ENCODE measurements at places on chromosomes 16 and 17.

GRCh38 chr16:24027466-24027865 lies 191.7 kb downstream of the PRKCB start:
- no peak for DNase-seq

DNA sequence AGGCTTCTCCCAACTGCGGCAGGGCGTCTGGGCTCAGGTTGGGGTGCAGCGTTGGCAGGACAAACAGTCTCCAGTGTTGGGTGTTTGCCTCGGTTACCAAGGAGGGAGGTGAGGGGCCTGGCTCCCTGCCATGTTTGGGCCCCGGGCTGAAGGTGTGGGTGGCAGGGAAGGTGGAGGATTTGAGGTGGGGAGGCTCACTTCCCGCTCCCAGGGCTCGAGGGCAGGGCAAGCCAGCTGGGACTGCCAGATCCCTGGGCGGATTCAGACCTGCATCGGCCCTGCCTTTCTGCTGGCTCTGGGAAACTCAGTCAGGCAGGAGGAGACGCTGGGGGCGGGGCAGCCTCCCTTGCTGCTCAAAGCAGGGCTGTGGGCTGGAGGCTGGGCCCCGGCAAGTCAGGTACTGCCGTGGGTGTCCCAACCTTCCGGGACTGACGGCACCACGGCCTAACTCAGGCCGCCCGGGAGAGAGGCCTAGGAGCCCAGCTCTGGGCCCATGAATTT lies 31.3 kb upstream of the KRT17 start:
- DNase-seq = no peak

DNA sequence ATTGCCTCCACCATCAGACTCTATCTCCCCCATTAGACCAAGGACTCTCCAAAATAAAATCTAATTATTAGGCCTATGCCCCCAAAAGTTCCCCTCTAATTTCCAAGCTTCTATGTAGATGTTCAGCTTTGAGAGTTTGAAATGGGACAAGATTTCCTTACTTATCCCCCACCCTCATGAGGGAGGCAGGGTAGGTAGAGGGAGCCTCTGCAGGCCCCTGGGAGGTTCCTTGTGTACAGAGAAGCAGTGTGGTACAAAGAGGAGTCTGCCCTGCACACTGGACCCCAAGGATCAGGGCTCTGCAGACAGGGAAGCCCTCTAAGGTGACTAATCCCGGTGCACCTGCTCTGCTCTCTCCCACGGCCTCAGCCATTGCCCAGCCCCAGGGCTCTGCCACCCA lies 2.5 kb downstream of the KRT17 start:
- no peak for DNase-seq

GRCh38 chr17:8080208-8080798 lies 7.2 kb downstream of the ALOX12B start:
- DNase-seq = no peak

GRCh38 chr16:79072517-79072916 lies 528.0 kb downstream of the MAF start:
- no peak for DNase-seq

DNA sequence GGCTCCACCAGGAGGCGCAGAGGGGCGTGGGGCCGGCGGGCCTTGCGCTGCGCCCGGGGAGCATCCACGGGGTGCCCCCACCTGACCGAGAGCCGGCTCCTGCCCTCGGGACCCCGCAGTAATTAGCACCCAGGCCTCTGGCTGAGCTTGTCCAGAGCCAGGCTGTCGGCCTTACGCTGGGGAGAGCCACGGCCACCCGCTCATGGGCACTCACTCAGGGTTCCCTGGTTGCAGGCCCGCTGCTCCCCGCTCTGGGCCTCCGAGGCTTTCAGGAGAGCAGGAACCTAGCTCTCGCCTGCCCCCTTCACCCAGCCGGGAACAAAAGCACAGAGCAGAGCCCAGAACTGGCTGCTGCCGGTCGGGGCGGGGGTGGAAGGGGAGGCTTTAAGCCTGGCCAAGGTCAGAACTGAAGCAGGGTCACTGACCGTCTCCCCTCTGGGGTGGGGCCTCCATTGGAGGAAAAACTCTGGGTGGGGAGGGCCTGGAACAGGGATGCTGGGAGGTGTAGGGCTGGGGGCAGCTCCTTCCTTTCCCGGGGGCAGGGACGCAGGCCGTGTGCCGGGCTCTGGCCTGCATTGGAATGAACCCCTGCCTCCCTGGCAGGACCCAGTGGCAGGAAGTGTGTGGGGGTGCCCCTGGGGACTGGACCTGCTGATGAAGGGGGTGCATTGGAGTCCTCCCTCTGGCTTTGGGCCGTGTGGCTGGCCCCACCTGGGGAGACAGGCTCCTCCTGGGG lies 12.3 kb downstream of the GLIS2 start:
- peak; percentile 59 for DNase-seq

DNA sequence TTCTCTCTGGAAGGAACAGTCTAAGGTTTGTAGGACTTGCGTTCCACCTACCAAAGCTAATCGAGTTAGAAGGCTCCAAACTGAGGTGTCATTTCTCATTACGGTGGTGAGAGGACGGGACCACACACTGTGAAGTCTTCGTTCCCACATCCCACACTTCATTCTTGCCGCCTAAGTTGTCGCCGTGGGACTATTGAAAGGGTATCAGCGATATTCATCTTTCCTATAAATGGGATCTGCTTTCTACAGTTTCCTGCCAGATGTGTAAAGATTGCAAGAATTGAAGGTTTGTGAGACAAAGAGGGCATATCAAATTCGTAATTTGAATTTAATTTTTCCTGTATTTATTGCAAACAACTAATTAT lies 608 bp upstream of the TRIM37 start:
- DNase-seq = no peak

DNA sequence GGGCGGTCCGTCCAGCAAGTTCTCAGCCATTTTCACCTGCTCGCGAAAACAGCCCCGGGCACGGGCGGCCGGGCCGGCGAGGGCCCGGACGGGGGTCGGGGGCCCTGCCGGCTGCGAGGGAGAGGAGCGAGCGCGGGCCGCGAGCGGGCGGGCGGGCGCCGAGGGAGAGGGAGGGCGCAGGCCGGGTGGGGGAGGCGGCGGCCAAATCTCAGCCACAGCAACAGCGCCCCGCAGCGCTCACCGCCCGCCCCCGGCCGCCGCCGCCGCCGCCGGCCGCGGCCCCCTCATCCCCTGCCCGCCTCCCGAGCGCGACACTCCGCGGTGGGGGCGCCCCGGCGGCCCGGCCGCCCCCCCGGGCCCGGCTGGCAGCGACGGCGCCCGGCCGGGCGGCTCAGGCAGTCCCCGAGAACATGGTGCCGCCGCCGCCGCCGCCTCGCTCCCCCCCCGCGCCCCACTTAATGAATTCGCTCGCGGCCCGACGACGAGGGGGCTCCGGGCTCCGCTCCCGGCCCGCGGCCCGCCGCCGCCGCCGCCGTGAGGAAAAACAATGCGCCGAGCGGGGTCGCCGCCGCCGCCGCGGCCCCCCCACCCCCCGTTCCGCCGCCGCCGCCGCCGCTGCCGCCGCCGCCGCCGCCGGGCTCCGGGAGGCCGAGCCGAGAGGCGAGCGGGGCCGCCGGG lies 487 bp downstream of the CREBBP start:
- DNase-seq = peak; percentile 74

DNA sequence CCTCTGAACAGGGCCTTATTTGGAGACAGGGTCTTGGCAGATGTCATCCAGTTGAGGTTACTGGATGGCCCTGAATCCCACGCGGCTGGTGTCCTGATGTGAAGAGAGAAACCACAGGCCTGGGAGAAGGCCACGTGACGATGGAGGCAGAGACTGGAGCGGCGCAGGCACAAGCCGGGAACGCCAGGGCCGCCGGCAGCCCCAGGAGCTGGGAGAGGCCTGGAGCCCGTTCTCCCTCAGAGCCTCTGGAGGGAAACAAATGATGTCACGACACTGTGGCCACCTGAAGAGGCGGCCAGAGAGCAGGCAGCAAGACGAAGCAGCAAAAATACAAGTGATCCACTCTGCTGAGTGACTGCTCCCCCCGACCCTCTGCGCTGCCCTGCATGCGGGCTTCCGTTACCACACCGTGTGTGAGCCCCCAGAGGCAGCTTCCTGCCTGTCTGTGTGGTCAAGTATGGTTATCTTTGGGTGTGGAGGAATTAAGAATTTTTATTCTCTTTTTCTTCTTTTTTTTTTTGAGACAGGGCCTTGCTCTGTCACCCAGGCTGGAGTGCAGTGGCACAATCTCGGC lies 11.6 kb downstream of the CD7 start:
- DNase-seq = no peak

DNA sequence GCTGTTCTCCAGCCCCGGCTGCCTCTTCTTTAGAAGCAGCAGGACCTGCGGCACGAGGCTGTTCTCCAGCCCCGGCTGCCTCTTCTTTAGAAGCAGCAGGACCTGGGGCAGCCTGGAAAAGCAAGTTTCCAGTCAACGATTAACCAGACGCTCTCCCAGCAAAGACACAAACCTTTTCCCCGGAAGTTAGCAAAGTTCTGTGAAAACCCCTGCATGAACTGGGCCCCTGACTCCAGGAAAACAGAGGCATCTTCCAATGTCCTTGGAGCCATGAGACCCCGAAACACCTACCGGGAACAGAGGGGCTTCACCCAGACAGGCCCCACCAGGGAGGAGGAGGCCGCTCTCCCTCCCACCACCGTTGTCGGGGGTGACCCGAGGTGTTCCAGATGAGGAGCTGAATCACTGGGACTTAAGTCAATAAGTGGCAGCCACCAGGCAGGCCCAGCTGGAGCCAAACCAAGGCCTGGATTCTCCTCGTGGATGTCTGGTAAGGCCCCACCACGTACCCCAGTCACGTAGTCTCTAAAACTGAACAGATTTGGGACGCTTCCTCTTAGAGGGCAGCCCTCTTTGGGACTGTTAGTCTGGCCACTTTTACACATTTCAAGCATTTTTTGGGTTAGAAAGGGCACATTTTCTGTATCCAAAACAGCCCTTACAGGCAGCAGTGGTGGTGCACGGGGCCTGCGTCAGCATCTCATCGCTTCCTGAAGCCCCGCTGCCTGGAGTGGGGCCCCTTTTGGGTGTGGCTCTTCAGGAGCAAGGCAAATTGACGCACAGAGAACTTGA lies at the start of gene RPH3AL:
RPH3AL (minus strand) TSS at position 387 of the 792 bp plus-strand sequence. CDS start 25,264 bp downstream, outside the sequence.
- DNase-seq = no peak

GRCh38 chr16:87457061-87457611 lies 35.7 kb downstream of the ZCCHC14 start:
- no peak for DNase-seq

DNA sequence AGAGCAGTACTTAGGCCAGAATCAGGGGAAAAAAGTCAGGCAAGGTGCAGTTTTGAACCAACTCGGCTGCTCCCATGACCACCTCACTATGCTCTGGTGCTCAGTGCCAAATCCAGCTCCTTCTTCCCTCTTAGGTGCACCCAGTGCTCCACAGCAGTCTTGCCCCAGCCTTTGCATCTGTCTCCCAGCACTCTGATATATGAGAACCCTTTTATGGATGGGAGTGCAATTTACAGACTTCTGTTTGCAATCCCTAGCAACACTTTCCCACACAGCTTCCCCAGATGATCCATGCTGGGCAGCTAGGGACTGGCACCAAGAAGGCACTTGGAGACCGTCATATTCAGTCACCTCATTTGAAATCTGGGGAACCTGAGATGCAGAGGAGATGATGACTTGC lies 267.9 kb upstream of the CCL2 start:
- no peak for DNase-seq

- DNase-seq = no peak
Observed at GRCh38 chr17:82873521-82873920, 33.7 kb upstream of the ZNF750 start.

DNA sequence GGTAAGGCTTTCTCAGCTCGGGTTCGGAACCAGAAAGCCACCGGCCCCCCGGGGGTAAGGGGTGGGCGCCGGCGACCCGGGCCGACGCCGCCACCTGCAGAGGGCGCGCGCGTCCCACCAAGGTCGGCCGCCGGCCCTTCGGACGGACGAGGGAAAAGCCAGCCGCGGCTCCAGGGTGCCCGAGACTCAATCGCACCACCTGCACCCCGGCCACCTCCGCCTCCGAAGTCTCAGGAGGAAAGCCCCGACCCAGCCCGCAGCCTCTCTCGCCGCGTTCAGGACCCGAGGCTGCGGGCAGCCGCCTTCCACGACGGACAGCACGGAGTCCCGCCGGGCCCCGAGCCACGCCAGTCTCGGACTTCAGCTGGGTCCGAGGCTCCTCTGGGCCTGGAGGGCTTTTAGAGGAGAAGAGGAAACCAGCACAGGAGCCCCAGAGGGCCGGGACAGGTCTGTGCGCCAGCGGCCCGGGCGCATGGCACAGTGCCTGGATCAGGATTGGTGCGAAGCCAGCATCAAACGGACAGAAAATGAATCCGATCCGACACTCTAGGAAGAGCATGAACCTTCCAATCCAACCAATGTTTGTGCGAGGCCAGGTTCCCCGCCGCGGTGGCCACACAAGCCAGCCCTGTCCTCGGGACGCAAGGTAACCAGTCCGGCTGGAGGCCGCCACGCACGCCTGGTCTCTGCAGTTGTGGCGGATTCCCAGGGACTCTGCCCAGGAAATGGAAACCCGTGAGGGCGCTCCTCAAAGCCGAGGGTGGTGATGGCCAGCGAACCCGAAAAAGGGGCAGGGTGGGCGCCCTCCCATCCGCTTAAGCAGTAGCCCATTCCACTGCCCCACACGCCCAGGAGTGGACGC lies 6.7 kb downstream of the CBX8 start:
- no peak for DNase-seq

- DNase-seq = no peak
Observed at GRCh38 chr16:19666477-19666876, 51.5 kb downstream of the KNOP1 start.

DNA sequence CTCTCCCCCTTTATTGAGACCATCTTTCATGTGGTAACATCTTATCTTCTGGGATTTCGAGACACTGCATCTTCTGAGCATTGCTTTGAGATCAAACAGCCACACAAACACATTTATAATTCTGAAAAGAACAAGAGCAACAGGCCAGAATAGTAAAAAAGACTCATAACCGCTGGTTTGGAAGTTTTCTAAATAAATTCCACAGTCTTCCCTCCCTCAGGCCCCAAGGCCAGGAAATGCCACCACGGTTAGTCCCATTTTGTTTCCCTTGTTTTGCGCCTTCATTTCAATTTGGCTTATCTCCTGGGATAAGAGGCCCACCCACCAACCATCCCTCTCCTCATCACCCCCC lies 25.3 kb downstream of the LITAF start:
- no peak for DNase-seq

GRCh38 chr17:81419319-81419885 lies 24.1 kb downstream of the BAHCC1 start:
- no peak for DNase-seq

- DNase-seq = no peak
Observed at GRCh38 chr16:85917012-85917411, 18.1 kb downstream of the IRF8 start.

- DNase-seq = no peak
Observed at GRCh38 chr16:1974157-1975070, 2.6 kb downstream of the TBL3 start.

GRCh38 chr17:74353446-74354060 lies 8.1 kb downstream of the BTBD17 start:
- DNase-seq = no peak

Data from CD4-positive, alpha-beta T cell treated with Interleukin-1 beta for 1 hour (primary cell).